Myocyte (in vitro differentiated cells): ENCODE measurements at places on chromosomes 13 and 19. TPM values are rescaled to one million over a fixed set of nuclear protein-coding genes. Genes with fewer than 3 reads are reported as not detected.

DNA sequence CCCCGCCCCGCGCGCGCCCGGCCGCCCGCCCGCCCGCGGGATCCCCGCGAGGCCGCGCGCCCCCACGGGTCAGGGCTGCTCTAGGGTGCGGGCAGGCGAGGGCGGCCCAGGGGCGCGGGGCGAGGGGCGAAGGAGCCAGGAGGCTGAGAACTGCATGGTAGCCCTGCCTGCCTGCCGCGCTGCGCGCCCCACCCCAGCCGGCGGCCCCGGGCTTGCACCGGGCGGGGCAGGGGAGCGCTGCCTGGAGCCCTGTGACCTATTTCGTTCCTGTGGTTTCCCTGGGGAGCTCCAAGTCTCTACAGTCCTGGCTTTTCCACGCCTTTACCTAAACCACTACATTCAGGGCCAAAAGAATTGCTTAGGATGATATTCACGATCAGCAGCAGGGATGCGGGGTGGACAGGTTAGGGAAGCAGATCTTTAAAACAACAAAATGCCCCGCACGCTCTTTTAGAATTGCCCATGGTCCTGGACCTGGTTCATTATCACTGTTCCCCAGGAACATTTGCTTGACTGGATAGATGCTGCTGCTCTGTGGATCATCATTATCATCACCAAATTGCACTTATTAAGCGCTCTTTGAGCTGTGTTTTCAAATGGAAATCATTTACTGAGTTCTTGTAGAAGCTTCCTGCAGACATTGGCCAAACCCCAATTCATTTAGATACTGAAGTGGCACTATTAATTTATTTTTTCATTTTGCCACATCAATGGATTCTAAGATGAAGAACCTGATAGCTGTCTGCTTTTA is 421 bp upstream of the GPR12 start:
- no peak for DNase-seq

- DNase-seq: peak; percentile 58
These were observed 572 bp downstream of the UCHL3 start for GRCh38 chr13:75550159-75550567.

DNA sequence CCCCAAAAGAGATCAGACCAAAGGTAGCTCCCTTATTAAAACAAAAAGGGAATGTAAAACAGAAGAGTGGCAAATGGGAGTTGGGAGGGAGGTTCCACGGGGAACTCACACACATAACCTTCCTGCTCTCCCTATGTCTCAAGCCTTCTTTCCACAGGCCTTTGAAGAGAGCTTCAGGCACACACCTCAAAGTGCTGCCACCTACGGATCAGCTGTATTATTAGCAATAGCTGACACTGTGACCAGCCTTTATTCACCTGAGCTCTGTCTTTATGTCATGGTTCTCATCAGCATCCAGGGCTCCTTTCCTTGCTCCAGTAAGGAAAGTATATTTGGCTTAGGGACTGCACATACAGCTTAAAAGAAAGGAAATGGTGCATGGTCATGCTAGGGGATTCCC is 11.3 kb downstream of the ZNF571 start:
- DNase-seq: no peak

GRCh38 chr13:29758531-29759114 is 91.8 kb downstream of the UBL3 start:
- no peak for DNase-seq

- no peak for DNase-seq
These were observed 116.0 kb upstream of the WASF3 start for GRCh38 chr13:26441476-26441875.

GRCh38 chr19:20182222-20182785 is 15.3 kb downstream of the ZNF486 start:
- DNase-seq: no peak

DNA sequence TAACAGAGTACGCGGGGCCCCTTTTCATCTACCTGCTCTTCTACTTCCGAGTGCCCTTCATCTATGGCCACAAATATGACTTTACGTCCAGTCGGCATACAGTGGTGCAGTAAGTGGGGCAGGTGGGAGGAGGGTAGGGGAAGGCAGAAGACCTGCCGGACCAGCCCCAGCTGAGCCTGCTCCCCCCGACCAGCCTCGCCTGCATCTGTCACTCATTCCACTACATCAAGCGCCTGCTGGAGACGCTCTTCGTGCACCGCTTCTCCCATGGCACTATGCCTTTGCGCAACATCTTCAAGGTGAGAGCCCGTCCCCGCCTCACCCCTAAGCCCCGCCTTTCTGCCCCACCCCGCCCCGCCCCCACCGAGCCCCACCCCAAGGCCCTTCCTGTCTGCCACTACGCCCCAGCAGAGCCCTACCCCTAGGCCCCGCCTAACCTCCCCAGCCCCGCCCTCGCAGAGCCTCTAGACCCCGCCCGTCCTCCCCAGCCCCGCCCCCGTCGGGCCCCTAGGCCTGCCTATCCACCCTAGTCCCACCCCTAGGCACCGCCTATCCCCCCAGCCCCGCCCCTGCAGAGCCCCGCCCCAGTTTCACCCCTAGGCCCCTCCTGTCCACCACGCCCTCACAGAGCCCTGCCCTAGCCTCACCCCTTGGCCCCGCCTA is 7.7 kb downstream of the NDUFB7 start:
- DNase-seq: no peak

GRCh38 chr13:66689628-66690027 is 540.5 kb downstream of the PCDH9 start:
- DNase-seq: peak; percentile 73

- DNase-seq: no peak
These were observed 239.1 kb downstream of the KLF12 start for GRCh38 chr13:73894995-73895571.

DNA sequence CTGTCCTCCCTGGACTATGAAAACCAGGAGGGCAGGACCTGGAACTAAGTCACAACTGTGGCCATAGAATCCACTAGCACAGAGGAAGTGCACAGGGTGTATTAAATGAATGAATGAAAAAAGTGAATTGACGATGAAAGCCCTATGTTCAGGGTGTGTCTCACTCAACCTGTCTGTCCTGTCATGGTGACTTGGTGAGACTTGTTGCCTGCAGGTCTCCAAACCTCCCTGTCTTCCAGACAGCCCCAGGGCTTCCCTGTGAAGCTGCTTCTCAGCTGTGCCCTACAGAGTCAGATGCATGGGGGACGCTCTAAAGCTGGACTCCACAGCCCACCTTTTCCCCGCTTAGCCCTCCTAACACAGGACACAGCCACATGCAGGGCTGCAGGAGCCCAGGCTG is 4.8 kb upstream of the IGFL1 start:
- no peak for DNase-seq

GRCh38 chr13:27080018-27080948 is 91.3 kb downstream of the USP12 start:
- DNase-seq: peak; percentile 76

DNA sequence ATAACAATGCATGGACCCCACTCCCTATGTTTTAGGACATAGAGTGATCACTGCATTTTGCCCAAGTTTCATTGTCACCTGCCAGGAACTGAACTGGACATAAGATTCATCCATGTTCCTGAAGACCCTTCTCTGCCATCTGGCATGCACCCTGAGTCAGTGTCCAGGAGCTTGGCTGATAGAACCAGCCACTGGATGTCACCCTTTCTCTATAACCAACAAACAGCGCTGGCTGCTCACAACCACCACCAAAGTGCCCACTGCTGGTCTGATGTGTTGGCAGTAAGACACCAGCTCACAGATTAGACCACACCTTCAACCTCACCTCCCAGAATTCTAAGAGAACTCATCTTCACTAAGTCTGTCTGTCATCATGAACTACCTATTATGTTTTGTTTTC is 333.4 kb downstream of the ITGBL1 start:
- DNase-seq: peak; percentile 23

DNA sequence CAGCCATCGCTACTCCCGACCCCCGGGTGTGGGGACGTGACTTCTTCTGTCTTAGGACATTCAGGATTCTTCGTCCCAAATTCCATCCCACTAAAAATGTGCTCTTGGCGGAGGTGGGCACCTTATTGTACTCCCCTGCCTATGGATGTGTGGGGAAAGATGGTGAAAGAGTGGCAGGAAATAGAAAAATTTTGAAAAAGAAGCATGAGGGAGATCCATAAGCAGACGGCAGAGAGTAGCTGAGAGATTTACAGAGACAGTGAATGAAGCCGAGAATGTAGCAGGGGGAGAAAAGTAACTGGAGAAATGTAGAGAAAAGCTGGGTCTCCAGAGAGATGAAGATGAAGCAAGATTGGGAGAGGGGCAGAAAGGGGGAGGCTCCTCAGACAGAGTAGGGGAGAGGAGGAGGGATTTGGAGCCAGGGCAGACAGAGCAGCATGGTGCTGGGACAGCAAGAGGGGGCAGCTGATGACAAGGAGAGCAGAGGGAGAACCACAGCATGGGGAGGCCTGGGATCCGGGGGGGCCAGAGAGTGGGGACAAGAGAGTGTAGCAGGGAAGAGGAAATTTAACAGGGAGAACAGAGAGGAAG is 843 bp downstream of the ZNF610 start:
- peak; percentile 13 for DNase-seq

- DNase-seq: peak; percentile 9
These were observed 73.9 kb upstream of the SLC10A2 start for GRCh38 chr13:103140001-103140671.

The CEACAM7 gene
- not detected in 2 replicates for total RNA-seq

The FCHO1 gene
- 0.05 TPM in 1 of 2 replicates, not detected in the other for total RNA-seq

The F10 gene
- 0.42 and 1.3 TPM in 2 replicates for total RNA-seq

The CAPS gene
- 2.8 and 4.1 TPM in 2 replicates for total RNA-seq

The ZNF790 gene
- total RNA-seq: 10.0 and 11.0 TPM in 2 replicates

The ATP8B3 gene
- total RNA-seq: 0.48 and 1.1 TPM in 2 replicates
